ENCODE measurements at places on chromosomes 5 and 9.

- no peak for DNase-seq
Measured at GRCh38 chr5:50709471-50709870, 43.0 kb downstream of the PARP8 start.

GRCh38 chr9:120377268-120378159 lies 202.5 kb downstream of the CDK5RAP2 start:
- no peak for DNase-seq

DNA sequence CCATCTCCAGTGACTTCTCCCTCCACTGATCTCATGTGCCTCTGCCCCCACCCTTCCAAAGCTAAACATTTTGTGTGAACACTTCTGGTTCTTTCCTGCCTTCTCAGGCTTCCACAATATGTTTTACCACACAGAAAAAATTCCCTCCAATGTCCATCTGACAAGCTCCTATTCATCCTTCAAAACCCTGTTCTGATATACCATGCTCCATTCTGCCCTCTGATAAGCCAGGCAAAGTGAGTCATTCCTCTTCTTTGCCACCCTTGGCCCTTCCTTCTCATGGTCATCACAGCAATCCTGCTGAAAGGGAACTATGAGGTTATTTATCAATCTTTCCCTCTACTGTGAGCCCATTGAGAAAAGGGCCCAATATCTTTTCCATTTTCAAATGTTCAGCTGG lies 97.6 kb downstream of the BARX1 start:
- no peak for DNase-seq

DNA sequence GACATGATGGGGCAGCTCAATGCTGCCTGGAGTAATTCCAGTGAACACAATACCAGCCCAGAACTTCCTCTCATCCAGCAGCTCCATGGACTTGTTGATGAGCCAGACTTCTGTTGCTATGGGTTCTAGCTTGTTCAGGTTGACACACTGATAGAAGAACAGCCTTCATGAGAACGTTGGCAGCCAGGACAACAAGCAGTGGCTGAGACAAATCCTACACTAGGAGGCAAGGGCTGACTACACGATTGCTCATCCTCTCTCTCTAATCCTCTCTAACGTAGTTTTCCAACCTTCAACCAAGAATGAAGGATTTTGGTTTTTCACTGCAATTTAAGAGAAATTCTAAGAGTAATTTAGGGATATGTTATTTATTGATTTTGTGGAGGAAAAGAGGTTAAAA lies 67.8 kb downstream of the NIPSNAP3B start:
- DNase-seq = no peak

DNA sequence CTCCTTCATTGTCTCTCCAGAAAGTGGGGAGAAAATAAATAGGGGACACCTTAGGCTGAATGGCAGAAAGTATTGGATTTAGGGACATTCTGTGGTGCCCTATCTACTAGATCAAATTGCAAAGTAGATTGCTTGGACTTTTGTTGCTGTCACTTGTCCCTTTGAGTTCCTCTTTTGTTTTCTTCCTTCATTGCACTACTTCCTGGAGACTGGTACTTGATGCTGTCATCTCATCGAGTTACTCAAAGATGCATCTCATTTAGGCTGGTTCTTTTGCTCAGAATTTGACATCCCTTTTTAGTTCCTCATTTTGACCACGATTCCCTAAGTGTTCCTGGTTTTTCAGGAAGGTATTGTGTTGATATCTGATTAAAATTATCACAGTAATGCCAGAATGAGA lies 137.6 kb downstream of the ADGRV1 start:
- no peak for DNase-seq

DNA sequence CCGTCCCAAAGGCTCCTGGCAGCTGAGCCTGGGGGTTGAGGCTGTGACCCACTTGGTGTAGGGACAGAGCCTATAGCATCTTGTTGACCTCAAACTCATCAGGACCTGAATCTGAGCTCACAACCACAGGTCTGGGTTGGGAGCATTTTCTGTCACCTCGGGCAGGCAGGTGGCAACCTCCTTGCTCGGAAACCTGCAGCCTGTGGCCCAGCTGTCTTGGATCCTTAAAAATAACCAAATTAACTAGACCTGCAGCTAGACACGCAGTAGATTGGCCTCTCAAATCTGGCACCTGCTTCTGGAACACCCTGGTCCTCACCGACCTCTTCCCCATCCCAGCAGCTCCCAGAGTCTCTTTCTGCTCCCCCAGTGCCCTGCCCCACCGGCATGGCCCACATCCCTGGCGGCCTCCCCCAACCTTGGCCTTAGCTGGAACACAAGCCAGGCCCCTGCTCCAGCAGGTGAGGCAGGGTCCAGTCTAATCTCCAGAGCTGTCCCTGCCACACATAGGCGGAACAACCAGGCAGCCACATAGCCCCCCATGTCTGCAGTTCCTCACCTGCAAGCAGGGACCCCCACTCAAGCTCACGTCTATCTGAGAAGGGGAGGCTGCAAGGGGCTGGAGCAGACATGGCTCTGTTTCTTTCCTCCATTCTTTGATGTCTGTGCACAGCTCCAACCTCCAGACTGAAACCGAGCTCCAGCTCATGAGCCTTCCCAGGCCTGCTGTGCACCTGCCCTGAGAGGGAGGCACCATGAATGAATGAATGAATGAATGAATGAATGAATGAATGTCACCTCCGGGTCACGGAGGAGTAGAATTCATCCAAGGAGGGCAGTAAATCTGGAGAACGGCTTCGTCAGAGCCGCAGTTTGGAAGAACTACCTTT lies 28.3 kb downstream of the PAEP start:
- DNase-seq = no peak

DNA sequence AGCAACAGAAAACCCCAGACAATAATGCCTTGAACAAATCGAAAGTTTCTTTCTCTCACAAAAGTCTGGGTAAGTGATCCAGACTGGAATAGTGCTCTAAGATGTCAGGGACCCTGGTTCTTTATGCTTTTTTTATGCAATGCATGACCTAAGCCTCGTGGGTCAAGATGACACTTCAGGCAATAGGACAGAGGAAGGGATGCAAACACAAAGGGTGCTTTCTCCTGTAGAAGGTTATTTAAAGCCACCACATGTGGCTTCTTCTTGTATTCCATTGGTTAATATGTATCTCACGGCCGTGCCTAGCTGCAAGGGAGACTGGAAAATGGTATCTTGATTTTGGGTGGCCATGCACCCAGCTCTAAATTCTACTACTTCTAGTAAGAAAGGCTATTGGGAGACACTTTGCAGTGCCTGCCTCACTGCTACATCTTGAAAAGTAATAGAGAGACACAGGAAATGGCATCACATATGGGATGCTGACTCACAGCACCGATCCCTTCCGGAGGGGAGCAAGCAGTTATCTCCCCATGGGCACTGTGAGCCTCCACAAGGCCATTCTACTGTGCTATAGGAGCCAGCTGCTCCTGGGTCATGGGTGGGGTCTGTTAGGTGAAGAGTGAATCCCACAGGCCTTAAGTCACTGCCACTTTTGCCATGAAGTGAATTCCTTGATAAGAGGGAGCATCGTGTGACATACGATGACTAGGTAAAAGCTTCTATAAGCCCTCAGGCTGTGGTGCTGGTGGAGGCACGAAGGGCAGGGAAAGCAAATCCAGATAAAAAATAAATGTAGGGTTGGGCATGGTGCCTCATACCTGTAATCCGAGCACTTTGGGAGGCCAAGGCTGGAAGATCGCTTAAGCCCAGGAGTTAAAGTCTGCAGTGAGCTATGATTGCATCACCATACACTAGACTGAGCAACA lies 32.5 kb upstream of the RAB14 start:
- no peak for DNase-seq

DNA sequence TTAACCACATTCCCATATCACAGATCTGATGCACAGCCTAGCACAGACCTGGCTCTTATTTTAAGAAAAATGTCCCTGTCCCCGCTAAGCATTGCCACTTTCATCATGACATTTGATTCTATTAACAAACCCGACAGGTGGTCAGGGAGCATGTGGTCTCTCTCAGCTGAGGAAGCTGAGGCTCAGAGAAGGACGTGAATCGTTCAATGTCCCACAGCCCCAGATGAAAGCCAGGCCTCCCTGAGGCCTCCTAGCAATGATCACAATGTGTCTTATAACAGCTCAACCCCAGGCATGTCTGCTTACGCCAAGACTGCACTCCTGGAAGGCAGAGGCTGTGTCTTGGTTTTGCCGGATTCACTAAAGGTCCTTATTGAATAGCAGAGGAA lies 10.4 kb upstream of the CRB2 start:
- no peak for DNase-seq

DNA sequence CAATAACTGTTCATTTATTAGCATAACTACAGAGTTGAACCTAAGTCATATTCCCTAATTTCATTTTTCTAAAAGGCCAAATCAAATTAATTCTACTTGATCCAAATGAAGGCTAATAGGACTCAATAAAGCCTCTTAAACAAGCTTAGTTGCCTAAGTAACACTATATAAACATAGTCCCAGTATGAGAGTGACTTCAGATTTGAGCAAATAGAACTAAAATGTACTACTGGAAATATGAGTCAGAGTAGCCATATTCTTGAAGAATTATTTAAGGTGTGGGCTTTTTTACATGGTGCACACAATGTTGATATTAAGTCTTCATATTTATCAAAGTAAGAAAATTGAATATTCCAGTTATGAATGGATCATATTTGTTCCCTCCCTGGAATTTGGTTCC lies 872.3 kb downstream of the MAT2B start:
- no peak for DNase-seq

DNA sequence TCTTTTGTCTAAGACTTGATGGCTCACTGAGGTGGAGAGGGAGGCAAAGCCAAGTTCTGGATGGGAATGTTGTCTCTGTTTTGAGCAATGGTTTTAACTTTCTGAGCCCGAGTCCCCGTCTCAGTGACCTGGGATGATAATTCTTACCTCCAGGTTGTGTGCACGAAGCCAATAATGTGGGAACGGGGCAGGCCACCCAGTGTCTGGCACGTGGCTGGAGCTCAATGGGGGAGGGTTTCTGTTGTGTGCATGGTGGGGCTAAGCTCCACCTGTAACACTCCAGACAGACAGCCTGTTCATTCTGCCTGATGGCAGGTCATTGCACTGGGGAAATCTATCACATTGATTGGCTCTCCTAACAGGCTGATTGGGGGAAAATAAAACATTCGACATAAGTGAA lies 37.1 kb upstream of the NTNG2 start:
- DNase-seq = no peak

DNA sequence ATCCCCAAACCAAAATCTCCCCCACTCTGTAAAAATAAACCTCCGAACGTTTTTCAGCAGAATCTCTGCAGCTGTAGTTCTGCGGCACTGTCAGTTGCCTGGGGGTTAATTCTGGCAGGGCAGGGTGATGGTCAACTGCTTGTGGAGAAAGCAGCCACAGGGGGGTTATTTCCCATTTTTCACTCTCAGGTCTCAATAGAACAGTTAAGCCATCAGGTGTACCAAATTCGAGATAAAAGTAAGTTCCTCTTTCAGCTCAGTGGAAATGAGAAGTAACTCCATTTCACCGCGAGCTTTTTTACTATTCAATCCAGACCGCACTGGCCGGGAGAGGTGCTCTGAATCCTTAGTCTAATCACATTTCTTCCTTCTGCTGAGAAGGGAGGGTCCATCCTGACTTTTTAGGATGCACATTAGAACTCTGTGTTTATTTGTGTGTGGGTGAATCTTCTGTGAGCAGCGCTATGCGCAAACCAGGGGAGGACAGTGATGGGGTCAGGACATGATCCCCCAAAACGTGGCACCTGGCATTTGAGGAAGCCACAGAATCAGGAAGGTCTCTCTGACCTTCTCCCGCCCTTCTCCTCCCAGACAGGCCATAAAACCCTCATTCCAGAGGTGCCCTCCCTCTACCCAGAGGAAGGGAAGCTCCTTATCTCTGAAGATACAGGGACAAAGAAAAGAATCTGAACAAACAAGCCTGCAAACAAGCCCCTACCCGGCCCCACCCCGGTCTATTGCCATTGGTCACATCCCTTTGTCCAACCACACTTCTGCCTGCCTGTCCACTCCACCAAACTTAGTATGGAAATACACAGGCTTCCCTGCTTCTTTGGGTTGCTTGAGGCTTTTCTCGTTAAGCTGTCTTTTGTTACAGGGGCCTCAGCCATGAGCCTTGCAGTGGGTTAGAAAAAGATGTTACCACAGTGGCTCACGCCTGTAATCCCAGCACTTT lies 229.0 kb downstream of the ROR2 start:
- DNase-seq = no peak

GRCh38 chr5:122311961-122312590 lies at the start of gene SNCAIP:
SNCAIP (plus strand) TSS chr5:122312237; CDS start chr5:122391135, 78,898 bp downstream.
- no peak for DNase-seq

GRCh38 chr5:178057839-178058238 lies 55.5 kb upstream of the N4BP3 start:
- DNase-seq = no peak

DNA sequence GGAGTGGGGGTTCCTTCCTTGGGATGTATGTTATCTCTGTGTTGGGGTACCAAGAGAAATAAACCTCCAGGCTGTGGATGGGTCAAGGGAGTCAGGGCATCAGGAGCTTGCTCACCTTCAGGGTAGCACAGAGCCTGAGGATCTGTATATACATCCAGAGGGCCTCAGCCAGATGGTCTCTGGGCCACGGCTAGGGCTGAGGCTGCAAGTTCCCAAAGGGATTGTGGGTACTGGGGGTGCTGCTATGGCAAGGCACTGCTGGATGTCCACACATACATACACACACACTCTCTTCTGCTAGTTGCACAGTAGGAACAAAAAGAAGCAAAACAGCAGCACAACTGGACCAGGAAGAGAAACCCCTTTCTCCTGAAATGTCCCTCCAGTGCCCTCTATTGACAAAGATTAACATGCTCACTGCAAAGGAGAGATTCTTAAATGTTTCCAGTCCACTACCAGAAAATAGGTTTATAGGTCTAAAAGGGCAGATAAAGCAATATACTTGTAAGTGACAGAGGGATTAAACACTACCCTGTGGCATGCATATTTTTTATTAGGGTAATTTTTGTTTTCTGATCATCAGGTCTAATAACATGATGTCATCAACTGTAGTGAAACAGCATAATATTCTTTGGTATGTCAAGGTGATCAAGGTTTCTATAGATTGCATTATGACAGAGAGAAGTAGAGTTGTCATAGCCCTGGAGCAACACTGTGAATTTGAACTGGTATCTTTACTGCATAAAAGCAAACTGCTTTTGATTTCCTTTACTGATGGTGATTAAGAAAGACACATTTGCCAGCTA lies 56.3 kb upstream of the KCNN2 start:
- DNase-seq = no peak

All from stimulated activated CD8-positive, alpha-beta memory T cell treated with anti-CD3 and anti-CD28 coated beads, Interleukin-2, amount 100 ng/mL, for 1 hour (primary cell).